NCI-H524 (cell line): ENCODE measurements at places on chromosomes 6 and 20.
A peak's percentile ranks its signal among the peaks of the same experiment; 100 is the strongest.

DNA sequence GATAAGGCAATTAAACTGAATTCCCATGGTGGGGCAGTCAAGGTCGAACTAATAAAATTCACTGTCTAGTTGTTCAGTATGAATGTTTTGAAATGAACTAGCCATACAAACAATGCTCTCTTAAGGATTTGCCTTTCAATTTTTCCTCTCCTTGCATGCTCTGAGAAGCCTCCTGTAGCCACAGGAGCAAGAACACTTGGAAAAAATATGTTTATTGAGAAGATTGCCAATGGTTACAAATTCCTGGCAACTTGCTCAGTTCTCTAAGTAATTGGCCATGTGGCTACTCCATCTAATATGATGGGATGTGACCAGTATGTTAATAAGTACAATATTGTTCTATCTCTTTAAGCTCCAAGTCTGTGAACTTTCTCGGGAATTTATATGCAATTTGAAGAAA is 49.4 kb downstream of the FUT9 start:
- DNase-seq: no peak

DNA sequence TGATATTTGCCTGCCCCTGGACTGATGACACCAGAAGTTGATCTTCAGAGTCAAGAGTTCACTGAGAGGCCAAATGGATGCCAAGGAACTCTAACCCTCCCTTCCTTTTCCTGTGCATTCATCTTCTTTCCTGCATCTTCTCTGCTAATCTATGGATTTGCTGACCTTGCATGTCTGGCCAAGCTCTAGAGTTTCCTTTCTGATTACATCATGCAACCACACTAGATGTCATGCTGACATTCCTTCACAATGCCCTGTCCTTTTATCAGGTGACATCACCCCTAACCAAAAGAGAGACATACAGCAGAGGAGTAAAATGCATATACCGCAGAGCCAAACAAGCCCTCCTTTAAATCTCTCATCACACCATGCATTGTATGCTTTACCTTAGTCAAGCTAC is 487.6 kb downstream of the TFAP2A start:
- no peak for DNase-seq

DNA sequence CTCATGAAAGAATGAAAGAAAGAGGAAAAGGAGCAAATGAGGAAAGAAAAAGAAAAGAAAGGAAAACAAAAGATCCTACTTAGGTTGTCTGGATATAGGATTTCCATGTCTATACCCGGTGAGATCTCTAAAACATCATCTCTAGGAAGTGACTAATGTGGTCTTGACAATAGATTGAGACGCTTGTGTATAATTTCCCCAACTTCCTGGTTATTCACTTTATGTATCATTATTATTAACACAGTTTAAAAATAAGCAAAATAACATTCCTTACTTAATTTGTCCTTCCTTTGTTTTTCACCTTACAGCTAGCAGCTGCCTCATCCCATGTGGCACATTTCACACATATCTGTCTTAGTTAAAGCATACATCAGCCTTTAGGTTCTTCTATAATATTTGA is 27.0 kb downstream of the LAMA4 start:
- DNase-seq: no peak

DNA sequence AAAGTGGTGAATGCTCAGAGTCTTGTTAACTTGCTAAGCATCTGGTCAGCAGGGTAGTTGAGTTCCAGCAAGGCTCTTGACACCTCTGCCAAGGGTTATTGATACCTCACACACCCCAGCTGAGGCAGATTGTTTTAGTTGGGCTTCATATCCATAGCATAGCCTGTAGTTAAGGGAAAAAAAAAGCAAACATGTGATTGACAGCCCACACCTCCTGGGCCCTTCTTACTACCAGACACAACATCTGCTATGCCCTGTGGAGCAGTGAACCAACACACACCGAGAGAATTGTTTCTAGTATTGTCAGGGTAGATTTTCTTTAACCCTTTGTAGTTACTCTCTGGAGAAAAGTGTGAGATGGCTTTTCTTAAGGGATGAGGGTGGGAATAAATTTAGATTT is 697.0 kb upstream of the POU3F2 start:
- peak; percentile 32 for DNase-seq

DNA sequence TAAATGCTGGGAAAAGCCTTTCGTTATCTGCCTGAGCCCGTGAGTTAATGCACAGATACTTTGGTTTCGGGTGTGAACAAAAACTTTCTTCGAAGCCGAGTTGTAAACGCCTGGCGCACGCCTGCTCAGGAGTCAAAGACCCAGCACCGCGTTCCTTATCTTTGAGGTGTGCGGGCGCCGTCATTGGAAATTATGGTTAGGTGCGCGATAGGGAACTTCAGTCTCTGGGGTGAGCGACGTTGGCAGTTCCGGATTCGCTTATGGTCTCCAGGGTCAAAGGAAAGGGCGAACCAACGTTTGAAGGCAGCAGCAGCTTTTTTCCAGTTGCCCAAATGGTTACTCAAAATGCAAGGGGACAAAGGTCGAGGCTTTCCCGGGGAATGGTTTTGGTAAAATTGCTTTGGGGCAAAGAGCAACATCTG is 853 bp downstream of the SLC22A3 start:
- no peak for DNase-seq

DNA sequence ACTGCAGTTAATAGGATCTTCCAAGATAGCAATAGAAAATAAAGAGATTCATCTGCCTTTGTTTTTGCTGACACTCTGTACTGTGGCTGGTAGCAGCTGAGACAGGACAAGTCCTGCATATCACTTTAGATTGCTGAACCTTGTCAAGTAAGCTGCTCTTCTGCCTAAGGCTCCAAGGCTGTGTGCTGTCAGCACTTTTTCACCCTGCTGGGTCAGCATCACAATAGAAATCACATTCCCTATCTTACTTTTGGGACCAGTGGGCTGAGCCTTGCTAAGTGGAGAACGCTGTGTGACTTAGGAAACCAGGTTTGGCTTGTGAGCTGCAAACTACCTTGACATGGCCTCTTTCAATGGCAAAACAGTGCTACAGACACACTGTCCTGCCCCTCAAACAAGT is 263.9 kb downstream of the FRK start:
- peak; percentile 4 for DNase-seq

GRCh38 chr20:44580581-44581268 is 1.7 kb upstream of the PKIG start:
- DNase-seq: no peak
